ENCODE measurements at places on chromosomes 3 and 15.

DNA sequence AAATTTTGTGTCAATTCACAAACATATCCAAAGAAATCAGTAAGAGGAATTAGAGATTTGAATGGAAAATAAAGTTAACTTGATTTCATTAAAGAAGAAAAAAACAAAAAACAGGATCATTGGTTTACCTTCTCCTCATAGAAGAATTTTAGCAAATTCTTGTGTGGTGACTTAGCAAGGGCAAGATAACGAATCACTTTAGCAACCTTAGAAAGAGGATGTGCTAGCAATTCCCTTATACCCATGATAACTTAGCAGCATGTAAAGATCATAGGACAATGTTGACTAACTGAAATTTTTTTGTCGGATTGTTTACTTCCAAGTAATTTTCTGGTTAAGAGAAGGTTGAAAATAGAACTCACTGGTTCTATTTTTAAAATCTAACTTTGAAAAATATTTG, 609.3 kb downstream of the GBE1 start:
- DNase-seq: no peak

GRCh38 chr3:188867691-188868265, 304.0 kb upstream of the TPRG1 start:
- DNase-seq: no peak

DNA sequence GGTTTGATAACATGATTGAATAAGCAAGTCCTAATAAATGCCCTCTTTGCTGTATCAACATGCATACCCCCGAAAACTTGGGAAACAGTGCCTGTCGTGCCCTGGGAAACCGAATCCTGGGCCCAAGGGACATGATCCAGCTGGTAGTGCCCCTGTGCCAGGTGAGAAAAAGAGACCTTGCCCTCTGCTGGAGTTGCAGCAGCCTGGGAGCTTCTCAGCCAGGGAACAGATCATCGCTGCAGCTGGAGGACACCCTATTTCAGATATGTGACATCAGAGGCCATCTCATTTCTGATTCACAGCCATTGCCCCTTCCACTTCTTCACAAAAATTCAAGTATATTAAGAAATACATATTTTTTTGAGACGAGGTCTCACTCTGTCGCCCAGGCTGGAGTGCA, 32.3 kb downstream of the STOML1 start:
- DNase-seq: no peak

- no peak for DNase-seq
Observed at GRCh38 chr3:81433675-81434074, 327.8 kb downstream of the GBE1 start.

GRCh38 chr15:38283010-38283409, 30.4 kb downstream of the SPRED1 start:
- no peak for DNase-seq

GRCh38 chr3:123571264-123571972, 13.4 kb downstream of the HACD2 start:
- DNase-seq: no peak

DNA sequence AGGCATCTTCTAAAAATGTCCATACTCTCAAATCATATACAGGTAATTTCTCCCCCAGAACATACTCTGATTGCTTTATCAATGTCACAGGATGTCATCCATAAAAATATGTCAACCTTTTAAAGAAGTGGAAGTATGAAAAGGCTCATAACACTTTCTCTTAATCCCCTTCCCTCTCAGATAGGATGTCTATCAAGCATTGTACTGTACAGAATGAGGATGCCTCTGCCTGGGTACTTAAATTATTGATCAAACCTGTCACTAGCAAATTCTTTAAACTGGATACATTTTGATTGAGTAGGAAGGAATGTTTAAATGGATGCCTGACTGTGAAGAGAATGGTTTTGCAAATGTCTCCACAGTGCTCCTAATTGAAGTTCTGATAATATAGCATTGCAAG, 168.7 kb downstream of the EPHA3 start:
- no peak for DNase-seq

DNA sequence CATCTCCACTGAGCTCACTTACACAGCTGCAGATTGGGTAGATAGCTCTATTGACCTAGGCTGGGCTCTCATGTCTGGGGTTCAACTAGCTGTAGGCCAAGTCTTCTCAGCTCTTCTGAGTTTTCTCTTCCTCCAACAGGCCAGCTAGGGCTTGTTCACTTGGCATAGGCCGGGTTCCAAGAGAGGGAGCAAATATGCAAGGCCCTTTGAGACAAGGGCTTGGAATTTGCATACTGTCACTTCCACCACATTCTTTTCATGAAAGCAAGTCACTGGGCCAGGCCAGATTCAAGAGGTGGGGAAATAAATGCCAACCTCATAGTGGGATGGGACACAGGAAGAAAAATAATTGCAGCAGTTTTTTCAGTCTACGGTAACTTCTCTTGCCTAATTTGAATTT, 25.2 kb downstream of the PIGB start:
- no peak for DNase-seq

GRCh38 chr3:62246094-62246493, 127.3 kb downstream of the FEZF2 start:
- no peak for DNase-seq

DNA sequence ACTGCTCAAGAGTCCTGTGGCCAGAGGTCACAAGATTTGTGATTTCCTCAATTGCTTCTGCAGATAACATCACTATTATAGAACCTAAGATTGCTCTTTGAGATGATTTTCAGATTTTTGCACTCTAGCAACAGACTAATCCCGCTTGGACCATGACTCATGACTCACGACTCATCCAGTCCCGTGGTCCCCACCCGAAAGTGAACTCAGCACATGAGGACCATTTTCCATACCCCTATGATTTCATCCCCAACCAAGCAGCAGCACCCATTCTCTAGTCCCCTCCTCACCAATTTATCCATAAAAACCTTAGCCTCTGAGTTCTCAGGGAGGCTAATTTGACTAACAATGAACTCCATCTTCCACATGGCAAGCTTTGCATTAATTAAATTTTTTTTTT, 106.3 kb upstream of the ALCAM start:
- DNase-seq: no peak

DNA sequence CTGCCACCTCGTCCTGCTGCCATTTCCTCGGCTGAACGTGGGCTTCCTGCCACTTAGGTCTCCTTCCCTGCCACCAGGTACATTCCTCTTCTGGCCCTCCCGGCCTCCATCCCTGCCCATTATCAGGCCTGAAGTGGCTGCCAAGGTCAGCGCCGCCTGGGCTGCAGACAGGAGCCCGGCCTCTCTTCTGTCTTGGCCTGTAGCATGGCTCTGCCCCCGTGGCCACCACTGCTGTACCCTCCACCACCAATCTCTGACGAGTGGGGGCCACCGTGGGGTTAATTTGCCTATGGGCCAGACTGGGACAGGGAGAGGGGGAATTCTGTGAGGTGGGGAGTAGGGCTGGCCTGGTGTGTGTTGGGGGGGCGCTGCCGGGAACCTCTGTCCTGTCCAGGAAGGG, 2.0 kb upstream of the BAHD1 start:
- DNase-seq: no peak

GRCh38 chr3:59809710-59810444, 760.1 kb upstream of the CFAP20DC start:
- no peak for DNase-seq

DNA sequence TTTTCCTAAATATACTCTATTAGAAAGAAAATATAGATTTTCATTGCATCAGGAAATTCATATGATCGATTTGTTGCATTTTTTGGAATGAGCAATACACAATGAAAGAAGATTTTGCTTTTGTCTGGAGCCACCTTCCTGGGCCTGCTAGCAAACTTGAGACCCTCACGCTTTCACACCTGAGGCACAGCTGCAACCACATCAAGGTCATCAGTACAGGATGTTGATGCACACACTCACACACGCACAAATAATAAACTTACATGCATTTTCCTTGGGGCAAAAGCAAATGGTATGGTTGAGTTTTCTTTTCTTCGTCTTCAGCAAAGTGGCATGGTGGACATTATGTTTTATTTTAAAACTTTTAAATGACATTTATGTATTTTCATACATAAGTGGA, 64.8 kb upstream of the SATB1 start:
- DNase-seq: no peak

GRCh38 chr3:148513096-148513543, 184.6 kb upstream of the AGTR1 start:
- DNase-seq: no peak

DNA sequence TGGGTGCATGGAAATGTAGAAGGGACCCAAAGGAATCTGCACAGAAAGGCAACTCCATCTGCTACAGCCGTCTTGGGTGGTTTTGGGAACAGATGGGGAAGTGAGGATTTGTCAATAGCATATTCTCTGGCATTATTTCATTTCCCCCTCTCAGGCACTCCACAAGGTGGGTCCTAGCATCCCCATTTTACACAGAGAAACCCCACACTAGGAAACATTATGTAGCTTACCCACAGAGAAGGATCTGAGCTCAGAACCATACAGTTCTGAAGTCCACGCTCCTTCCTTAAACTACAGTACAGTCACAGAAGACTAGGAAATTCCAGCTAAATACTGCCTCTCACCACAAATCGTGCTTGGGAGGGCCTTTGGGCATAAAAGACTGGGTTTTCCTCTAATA, 61.2 kb upstream of the CTNNB1 start:
- DNase-seq: no peak

GRCh38 chr3:48993834-48994233, 3.8 kb downstream of the P4HTM start:
- DNase-seq: no peak

GRCh38 chr3:101859882-101860448, 10.7 kb downstream of the NFKBIZ start:
- no peak for DNase-seq

- DNase-seq: no peak
Observed at GRCh38 chr3:49428752-49429080, 408 bp downstream of the NICN1 start.

DNA sequence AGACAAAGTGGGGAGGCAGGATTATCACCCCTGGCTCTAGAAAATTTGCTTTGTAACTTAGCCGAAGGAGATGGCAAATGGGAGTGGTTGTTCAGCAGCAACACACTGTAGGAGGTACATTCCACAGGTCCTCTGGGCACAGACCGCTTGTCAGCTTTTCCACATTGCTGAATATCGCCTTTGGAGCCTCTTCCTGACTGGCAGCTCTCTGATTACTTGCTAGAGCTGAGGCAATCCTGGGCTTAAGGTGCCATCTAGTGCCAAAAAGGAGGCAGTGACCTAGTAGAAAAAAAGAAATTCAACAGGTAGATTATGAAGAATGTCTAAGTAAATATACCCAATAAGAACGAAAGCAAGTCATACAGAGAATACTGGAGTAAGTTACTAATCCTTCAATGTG, 13.1 kb upstream of the SCN5A start:
- no peak for DNase-seq

DNA sequence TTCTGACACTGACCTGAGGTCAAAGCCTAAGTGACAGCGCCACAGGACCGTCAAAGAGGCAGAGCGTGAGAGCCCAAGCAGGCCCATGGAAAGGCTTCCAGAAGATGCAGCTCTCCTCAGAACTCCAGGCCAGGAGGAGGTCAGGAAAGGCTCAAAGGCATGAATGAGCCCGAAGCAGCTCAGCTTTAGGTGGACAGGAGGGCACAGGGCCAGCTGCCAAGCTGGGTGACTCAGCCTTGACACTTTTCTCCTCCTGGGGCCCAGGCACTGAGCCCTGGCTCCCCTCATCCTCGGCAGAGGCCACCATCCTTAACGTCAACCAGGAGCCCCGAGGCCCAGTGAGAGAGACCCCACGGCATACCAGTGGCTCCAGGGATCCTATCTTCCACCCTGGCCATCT, 62.9 kb downstream of the ADCY5 start:
- no peak for DNase-seq

DNA sequence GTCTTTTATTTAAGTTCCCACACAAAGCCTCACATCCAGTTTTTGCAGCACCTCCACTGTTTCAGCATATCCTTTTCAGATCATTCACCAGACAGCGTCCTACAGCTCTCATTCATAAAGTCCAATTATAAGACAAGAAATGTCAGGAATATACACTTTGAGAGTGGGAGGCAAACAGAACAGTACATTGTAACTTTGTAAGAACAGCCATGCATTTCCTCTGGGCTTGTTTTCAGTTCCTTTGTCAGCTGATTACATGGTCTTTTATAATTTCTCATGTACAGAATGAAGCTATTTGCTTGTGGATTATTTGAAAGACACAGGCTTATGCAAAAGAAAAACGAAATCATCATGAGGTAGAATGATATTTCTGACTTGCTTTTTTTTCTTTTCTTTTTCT, 85.7 kb downstream of the SOX2 start:
- DNase-seq: no peak

DNA sequence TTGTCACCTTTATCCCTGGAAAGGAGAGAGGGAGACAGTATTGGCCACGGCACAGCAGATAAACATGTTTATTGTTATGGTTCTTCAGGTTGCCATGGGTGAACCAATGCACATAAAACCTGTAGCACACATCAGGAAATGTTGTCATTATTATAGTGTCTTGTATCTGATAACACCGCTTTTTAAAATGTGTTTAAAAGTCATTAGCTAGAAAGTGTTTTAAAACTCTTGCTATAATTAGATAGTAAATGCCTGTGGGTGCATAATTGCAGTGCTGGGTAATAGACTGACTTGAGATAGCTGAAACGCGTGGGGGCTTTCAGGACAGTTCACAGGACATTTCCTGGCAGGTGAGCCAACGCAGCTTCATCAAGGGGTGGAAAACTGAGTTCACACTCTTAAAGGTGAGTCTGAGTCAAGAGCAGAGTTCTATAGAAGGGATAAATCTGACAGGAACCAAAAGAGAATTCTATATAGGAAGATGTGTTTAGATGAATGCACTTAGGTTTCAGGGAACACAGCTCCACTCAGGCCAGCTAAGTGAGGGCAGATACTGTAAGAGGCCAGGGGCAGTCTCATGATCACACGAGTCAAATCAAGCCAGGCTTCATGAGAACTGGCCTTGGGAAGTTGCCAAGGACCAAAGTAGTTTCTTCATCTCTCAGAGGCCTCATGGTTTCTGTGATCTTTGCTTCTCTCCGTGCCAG, 35.6 kb upstream of the PPP4R2 start:
- DNase-seq: no peak

DNA sequence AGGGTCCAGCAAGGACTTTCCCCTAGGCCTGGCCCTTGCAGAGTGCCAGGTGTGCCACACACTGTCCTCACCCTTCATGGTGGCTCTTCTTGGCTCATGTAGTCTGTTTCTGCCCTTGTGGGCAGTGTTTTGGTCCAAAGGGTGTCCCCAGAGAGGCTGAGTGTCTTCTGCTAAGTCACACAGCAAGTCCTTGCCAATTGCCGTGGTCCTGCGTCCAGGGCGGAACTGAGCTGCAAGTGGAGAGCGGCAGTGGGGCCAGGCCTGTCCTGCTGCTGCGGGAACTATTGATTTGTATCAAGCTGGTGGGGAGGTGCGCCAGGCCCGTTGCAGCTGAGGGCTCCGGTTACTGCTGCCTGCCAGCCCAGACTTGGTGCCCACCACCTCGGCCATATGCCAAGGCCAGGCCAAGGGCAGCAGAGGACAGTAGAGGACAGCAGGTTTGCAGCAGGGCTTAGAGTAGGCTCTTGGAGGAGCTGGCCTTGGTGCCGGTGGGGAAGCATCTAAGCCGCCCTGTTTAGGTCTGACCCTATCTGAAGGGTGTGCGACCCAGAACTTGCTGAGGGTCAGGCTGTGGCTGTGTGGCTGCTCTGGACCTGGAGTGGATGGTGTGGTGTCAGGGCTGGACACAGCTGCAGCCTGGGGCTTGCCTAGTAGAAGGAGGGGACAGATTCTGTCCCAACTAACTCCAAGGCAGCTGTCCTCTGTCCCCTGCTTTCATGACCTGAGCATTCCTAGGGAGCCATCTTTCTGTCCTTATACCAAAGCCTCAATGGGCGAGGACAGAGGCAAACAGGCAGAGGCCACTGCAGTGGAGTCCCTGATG, 4.5 kb downstream of the AMIGO3 start:
- DNase-seq: no peak

GRCh38 chr3:172189213-172189612, 149.8 kb downstream of the FNDC3B start:
- no peak for DNase-seq

Measured in activated T-cell treated with anti-CD3 and anti-CD28 coated beads, Interleukin-2, amount 50 U/mL, for 4 hours (primary cell).